GM03348 (cell line): ENCODE measurements at places on chromosomes 2 and 18.

GRCh38 chr18:31741097-31741735, 19.5 kb downstream of the SLC25A52 start:
- DNase-seq = peak; percentile 30

DNA sequence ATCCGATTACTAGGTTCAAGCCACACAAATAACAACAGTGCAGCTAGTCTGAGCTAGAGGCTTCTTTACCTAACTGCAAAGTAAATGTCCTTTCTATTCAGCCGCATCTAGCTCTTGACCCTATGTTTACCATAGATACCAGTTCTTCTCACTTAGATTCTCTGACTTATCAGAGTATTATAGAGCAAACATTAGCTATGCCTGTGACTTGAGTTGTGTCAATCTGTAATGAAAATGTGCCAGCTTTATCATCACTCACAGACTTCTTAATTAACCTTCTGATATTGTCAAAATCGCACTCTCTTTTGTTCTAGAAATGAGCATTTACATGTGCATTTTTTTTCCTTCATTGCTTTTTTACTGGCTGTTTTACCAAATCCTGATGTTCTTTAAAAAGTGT, 79.9 kb downstream of the BCL11A start:
- DNase-seq = no peak

DNA sequence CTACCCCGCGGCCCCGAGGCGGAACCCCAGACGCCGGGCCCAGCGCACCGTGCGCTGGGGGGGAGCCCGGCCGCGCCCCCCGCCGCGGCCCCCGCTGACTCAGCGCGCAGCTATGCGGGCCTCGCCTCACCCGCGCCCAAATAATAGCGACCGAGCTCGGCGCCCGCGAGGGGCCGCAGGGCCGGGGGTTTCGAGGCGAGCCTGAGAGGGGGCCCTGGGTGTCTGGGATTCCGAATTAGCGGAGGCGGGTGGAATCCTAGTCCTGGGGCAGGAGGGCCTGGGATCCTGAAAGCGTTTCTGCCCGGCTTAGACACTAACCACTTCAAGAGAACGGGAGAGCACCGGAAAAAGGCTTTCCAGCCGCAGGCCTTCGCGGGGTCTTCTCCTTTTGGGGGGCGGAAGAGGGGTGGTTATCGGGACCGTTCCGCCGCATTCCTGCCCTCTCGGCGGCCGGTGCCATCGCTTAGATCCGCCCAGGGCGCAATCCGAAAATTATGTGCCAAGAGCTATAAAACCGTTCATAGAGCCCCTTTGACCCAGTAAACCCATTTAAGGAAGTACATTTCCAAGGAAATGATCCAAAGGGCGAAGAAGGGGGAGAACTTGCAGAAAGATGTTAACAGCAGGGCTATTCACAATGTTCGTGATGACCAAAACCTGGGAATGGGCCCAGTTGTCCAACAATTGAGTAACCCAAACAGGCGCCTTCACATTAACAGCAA, 681 bp upstream of the ROCK2 start:
- peak; percentile 85 for DNase-seq

DNA sequence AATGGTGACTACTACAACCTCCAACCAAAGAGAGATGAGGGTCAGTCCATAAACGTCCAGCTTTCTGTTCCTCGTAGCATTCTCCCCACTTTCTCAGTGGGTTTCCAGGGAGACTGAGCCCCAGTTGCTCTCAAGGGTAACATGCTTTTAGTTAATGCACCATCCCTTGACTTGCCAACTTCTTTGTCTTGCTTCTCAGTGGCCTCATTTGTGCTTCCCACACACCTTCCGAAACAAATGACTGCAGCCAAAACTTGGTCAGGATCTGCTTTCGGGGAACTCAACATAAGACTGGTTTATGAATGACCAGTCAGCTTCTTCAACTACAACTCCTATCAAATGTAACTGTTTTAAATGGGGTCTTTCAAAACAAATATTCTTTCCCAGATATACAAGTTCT, 94.1 kb downstream of the COL6A3 start:
- DNase-seq = no peak

- no peak for DNase-seq
Observed at GRCh38 chr2:55103046-55103445, 52.8 kb upstream of the RTN4 start.

GRCh38 chr2:200454927-200455801, 54.7 kb downstream of the KCTD18 start:
- DNase-seq = peak; percentile 66

- no peak for DNase-seq
Observed at GRCh38 chr18:9941103-9941502, 27.3 kb downstream of the VAPA start.

- DNase-seq = no peak
Observed at GRCh38 chr2:237447496-237447895, 33.5 kb upstream of the COL6A3 start.

DNA sequence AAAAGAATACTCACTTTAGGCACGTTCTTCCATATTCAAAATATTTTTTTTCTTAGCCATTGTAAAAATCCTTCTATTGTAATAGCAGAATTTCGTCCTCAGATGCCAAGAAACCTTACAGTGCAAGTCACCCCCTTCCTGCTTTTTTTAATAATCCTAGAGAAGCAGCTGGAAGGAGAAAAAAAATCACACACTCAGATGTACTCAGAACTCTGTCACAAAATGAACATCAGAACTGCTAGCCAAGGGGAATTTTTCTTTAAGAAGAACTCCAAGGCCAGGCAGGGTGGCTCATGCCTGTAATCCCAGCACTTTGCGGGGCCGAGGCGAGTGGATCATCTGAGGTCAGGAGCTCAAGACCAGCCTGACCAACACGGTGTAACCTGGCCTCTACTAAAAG, 127.3 kb upstream of the SPATS2L start:
- no peak for DNase-seq

- no peak for DNase-seq
Observed at GRCh38 chr18:8911408-8912340, 190.8 kb upstream of the NDUFV2 start.

GRCh38 chr18:61765097-61765496, 127.7 kb downstream of the RNF152 start:
- peak; percentile 60 for DNase-seq

- DNase-seq = no peak
Observed at GRCh38 chr18:36813824-36814223, 15.0 kb downstream of the TPGS2 start.

- DNase-seq = no peak
Observed at GRCh38 chr2:207483477-207483876, 46.3 kb upstream of the CREB1 start.

DNA sequence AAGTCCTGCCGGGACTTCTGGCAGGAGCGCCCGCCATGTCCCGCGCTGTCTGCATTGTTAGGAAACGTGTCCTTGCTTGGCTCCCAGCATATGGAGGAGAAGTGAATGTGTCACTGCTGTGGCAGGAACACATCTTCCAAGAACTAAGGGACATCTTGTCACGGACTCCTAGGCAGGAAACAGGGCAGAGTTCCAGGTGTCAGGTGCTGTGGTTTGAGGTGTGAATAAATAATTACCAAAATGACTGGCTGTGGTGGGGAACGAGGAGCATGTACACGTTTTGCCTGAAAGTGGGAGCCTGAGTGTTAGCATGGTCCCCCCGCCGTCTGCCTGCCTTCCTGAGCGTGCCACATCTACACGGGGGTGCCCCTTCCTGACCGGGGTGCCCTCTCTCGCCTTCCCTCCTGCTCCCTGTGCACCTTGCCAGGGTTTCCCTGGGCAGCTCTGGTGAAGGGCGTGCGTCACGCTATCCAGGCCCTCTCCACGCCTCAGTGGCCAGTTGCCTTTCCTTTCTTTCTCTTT, 237.5 kb downstream of the LDLRAD4 start:
- no peak for DNase-seq

GRCh38 chr2:77310416-77310815, 211.8 kb downstream of the LRRTM4 start:
- DNase-seq = no peak

DNA sequence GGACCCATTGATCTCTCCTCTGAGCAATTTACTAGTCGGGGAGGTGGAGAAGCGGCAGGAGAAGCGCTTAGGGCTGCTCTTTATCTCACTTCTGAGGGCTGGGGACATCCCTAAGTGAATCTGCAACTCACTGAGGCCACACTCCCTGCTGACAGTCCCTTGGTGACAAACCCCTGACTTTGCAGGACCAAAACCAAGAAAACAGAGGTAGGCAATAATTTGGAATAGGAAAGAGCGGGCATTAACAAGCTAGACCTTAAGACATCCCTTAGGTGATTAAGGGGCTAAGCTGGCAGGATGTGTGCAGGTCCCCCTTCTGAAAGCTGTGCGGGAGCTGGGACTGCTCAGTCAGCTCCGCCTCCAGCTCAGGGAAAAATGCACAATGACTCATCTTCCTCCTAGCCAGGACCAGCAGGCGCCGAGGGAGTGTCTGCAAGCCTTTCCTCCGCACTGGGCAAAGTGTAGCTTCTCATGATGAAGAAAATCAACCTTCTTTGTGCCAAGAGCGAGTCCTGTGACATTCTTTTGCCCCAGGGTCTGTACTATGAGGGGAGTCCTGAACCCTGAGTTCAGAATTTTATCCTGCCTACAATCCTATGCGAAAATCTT, 63.3 kb downstream of the BOD1L2 start:
- peak; percentile 87 for DNase-seq

GRCh38 chr2:213246497-213247281, 37.6 kb upstream of the SPAG16 start:
- DNase-seq = peak; percentile 27

DNA sequence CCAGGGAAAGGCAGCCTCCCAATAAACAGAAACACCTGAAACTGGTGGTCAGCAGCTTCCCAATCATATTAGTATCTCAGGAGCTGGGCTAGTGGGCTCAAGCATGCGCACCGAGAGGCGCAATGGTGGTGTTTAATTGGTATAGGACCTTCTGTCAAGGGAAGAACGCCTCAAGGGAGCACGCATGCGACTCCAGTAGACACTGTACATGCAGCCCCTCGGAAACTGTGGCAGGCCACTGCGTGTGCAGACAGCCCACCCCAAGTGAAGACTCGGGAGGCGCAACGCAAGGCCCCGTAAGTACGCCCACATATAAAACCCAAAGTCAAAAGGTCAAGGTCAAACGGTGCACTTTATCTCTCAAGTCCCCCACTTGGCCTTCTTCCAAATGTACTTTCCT, 1405.8 kb downstream of the DPP10 start:
- DNase-seq = no peak

DNA sequence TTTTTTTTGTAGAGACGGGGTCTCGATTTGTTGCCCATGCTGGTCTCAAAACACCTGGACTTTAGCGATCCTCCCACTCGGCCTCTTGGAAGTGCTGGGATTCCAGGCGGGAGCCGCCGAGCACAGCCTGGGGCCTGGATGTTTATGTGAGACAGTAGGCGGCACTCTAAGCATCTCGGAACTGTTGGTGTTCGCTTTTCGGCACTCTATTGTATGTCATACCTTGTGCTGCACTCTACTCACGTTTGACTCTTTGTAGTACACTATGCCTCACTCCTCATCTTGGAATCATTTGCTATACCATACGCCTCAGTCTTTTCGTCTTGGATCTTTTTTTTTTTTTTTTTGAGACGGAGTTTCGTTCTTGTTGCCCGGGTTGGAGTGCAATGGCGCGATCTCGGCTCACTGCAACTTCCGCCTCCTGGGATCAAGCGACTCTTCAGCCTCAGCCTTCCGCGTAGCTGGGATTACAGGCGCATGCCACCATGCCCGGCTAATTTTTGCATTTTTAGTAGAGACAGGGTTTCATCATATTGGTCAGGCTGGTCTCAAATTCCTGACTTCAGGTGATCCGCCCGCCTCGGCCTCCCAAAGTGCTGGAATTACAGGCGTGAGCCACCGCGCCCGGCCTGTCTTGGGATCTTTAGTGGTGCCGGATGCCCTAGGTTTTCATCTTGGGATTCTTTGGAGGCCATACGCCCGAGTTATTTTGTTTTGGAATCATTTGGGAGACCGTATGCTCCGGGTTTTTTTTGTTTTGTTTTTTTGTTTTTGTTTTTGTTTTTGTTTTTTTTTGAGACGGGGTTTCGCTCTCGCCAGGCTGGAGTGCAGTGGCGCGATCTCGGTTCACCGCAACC, 24.2 kb upstream of the ZDBF2 start:
- peak; percentile 42 for DNase-seq

GRCh38 chr18:51726614-51727013, 529.1 kb upstream of the MEX3C start:
- DNase-seq = no peak

DNA sequence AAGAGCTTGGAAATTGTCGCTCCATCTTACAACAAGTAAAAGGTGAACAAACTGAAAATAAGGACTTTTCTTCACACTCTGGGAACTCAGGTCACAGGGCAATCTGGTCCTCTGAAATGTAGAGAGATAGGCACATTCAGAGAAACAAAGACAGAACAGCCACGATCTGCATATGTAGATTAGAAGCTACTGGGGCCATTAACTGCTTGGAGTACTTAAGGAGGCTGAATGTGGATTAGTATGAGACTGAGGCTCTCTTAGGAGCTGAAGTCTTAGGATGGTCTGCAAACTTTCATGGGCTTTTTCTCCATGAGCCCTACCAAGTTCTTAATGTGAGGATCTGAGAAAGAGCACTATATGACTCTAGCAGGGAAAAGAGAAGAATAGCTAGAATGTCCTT, 265.3 kb upstream of the NXPH2 start:
- DNase-seq = no peak

- peak; percentile 53 for DNase-seq
Observed at GRCh38 chr2:174117951-174118930, 130.1 kb downstream of the OLA1 start.

DNA sequence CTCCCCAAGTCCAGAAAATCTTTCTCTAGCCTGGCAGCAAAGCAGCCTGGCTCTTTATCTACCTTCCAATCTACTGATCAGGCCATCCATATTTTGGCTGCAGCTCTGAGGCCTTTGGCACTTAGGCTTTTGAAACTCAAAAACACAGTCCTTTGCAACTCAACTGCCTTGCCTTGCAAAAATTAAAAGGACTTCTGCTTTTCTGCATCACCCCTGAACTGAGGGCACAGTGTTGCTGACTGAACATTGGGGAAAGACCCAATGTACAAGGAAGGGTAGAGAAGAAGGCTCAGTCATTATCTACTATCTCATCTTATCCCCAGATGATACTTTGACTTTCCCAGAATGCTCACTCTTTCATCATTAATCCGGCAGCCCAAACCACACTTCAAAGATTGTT, 625.5 kb downstream of the ARHGAP15 start:
- DNase-seq = no peak

DNA sequence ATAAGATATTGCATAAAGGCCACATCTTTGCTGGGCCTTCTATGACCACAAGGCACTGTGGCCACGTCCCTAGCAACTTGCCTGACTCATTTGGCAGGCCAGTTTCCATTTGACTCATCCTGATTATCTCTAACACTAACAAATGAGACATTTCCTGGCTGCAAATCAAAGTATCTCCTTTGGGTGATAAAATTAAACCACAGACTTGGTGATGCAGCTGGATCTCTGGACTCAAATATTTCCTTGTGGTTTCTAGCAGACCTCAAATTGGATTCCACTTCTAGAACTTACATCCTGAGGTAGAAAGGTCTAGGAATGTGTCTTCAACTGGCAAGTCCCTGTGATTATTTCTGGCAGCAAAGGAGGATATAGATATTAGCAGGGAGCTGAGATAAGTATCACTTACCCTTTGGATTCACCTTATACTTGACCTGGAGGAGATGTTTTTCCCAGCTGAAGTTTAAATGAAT, 167.9 kb upstream of the NXPH2 start:
- peak; percentile 19 for DNase-seq

GRCh38 chr2:8650256-8650655, 31.6 kb upstream of the ID2 start:
- no peak for DNase-seq

- DNase-seq = no peak
Observed at GRCh38 chr2:182818501-182818900, 47.9 kb downstream of the FRZB start.

- no peak for DNase-seq
Observed at GRCh38 chr2:90077948-90078347, 1386.5 kb downstream of the RPIA start.

- DNase-seq = peak; percentile 11
Observed at GRCh38 chr18:53946594-53946993, 277.9 kb downstream of the MBD2 start.
